ENCODE measurements at places on chromosomes 1 and 21.

DNA sequence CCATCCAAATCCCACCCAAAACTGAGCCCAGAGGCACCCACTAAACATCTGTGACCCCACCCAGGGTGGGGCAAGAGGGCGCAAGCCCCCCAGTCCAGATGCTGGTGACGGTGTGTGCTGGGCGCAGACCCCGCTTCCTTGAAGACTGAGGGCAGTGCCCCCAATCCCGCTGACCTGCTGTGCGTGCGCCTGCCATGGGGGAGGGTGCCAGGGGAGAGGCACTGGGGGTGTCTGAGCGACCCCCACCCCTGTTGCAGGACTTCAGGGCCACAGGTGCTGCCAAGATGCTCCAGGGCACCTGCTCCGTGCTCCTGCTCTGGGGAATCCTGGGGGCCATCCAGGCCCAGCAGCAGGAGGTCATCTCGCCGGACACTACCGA is 13.3 kb downstream of the COL6A2 start:
- peak; percentile 77 for DNase-seq

- no peak for DNase-seq
Observed at GRCh38 chr1:116360429-116361173, 12.4 kb upstream of the ATP1A1 start.

- no peak for DNase-seq
Observed at GRCh38 chr1:41917835-41918449, 780 bp downstream of the HIVEP3 start.

DNA sequence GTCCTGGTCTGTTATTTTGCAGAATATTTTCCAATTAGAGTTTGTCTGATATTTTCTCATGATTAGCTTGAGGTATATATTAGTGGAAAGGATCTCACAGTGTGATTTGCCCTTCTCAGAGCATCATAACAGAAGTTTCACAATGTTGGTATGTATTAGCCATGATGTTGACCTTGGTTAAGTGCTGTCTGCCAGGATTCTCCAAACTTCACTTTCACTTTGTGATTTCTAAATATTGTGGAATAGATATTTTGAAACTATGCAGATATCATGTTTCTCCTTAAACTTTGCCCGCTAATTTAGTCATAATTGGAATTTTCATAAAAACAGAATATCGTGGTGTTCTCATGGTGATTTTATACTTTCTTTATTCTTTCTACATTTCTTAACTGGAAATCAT is 98.0 kb upstream of the DEPDC1 start:
- no peak for DNase-seq
